Hematopoietic multipotent progenitor cell (in vitro differentiated cells): ENCODE measurements at places on chromosomes 4 and X. TPM values are rescaled to one million over a fixed set of nuclear protein-coding genes. Genes with fewer than 3 reads are reported as not detected.

CSAG1 gene
- not detected for total RNA-seq

PPARGC1A gene
- not detected for total RNA-seq

HOPX gene
- total RNA-seq: 134 TPM

PRRG1 gene
- total RNA-seq: 0.54 TPM

- no peak for DNase-seq
Observed at GRCh38 chr4:125168531-125168930, 146.2 kb upstream of the FAT4 start.

DNA sequence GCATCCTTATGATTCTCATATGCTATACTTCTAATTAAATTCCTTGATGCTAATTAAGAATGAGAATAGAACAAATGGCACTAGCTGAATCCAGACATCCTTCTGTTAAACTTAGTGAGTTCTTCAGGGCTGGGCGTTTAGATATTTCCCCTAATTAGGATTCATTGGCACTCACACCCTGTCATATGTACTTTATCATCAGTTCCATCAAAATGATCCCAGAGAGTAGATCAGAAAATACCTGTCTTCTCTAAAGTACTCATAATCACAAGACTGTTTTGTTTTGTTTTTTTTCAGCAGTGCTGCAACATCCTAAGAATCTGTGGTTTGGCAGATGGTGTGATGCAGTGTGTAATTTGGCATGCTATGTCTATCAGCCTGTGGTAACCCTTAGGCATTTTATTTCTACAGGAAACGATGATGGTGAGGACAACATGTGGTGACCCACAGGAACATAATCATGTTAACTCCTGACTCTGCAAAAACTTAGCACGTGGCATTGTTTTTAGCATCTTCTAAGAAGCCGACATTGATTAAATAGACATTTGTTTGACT, 2528.4 kb downstream of the ARAP2 start:
- DNase-seq: peak; percentile 26

GRCh38 chrX:26050099-26050498, 88.0 kb upstream of the MAGEB18 start:
- no peak for DNase-seq

DNA sequence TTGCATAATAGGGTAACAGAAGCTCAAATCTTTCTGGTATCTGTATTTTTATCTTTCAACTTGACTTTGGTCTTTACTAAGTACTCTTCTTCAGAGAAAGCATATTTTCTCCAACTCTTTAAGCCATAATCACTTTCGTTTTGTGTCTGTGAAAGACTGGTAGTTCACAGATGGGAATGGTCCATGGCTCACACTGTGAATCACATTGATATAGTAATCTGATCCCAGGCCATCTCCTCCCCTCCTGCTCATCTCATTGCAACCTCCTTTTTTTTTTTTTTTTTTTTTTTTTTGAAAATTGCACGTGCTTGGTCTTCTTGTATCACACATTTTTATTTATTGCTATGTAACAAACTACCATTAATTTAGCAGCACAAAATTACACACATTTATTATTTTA, 694.5 kb upstream of the SLIT2 start:
- no peak for DNase-seq

DNA sequence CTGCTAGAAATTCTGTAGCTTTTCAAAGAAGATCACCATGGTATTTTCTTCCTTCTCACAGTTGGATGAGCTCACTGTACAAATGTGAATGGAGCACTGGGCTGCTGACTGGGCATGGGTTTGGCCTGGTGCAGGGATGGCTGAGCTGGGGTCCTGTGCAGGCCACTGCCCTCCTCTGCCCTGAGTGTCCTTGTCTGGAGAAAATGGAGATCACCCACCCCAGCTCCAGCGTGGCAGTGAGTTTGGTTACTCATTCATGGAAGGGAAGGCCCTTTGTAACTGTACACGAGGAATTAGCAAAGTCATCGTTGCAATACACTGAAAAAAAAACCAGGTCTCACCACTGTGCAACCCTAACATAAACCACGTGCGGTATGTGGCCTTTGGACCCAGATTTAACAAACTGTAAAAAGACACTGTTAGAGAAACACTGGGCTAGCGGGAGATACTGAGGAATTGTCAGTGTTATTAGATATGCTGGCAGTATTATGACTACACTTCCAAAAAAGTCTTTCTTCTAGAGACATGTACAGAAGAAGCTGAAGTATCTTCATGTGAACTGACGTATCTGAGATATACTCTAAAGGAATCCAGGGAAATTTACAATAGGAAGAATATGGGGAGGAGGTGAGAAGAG, 16.1 kb upstream of the TBC1D14 start:
- DNase-seq: no peak

DNA sequence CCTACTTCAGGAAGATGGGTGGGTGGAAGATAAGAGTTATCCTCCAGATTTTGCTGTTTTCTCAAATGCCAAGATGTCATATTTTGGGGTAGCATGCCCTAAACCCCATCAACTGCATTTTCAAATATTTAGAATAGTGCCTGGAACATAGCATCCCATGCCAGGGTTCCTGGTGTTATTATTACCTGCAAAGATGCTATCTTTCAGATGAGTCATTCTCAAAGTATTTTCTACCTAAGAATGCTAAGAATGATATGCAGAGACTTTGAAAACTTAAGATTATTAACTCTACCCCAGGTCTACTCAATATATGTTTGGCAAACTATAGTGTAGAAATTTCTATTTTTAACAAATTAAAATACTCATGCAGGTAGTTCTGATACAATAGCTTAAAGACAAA, 934.3 kb upstream of the SLIT2 start:
- no peak for DNase-seq

CT45A3 gene
- not detected for total RNA-seq

GRCh38 chr4:77959566-77960338, 97.1 kb downstream of the MRPL1 start:
- no peak for DNase-seq

DNA sequence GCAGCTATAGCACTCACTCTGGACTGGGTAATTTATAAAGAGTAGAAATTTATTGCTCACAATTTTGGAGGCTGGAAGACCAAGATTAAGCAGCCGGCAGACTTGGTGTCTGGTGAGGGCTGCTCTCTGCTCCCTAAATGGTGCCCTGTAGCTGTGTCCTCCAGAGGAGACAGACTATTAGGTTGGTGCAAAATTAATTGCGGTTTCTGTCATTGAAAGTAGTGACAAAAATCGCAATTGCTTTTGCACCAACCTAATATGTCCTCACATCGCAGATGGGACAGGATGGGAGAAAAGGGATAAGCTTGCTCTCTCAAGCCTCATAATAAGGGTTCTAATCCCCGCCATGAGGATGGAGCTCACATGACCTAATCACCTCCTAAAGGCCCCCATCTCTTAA, 258.1 kb upstream of the VCX3A start:
- DNase-seq: no peak

GRCh38 chr4:1031956-1032795, 20.8 kb downstream of the FGFRL1 start:
- no peak for DNase-seq

GRCh38 chr4:67565284-67565683, 6.8 kb downstream of the STAP1 start:
- DNase-seq: no peak

GRCh38 chrX:132861076-132861475, 97.4 kb downstream of the HS6ST2 start:
- DNase-seq: no peak

DNA sequence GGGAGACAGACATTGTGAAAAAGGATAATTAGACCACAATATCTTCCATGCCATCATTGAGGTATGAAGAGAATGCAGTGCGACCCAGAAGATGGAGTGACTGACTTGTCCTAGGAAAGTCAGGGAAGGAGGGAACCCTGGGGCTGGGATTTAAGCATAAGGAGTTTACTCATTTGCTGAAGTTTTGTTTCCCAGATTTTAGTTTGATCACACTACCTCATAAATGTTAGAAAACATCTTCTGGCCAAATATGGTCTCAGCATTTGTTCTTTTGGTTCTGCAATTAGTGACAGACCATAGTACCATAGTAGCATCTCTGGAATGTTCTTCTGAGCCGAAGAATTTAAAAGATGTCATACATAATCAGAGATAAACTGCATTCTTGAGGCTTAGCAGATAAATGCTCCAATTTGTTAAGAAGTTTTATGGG, 96.5 kb upstream of the PGRMC2 start:
- no peak for DNase-seq

DNA sequence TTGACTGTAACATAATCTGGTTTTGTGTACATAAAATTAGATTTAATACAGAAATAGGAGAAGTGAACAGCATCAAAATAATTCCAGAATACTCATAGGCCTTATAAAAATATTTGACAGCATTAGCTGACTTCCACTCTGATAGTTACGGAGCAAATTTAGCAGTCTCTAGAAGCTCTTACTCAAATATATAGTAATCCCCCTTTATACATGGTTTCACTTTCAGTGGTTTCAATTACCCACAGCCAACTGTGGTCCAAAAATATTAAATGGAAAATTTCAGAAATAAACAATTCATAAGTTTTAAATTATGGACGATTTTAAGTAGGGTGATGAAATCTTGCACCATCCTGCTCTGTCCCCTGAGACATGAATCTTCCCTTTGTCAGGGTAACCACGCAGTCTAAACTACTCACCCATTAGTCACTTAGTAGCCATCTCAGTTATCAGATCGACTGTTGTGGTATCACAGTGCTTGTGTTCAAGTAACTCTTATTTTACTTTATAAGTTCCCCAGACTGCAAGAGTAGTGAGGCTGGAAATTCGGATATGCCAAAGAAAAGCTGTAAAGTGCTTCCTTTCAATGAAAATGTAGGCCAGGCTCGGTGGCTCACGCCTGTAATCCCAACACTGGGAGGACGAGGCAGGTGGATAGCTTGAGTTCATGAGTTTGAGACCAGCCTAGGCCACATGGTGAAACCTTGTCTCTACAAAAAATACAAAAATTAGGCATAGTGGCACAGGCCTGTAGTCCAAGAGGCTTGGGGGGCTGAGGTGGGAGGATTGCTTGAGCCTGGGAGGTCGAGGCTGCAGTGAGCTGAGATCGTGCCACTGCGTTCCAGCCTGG, 17.2 kb upstream of the RTL9 start:
- DNase-seq: no peak

GRCh38 chr4:140080883-140081282, 73.1 kb downstream of the MAML3 start:
- no peak for DNase-seq

DNA sequence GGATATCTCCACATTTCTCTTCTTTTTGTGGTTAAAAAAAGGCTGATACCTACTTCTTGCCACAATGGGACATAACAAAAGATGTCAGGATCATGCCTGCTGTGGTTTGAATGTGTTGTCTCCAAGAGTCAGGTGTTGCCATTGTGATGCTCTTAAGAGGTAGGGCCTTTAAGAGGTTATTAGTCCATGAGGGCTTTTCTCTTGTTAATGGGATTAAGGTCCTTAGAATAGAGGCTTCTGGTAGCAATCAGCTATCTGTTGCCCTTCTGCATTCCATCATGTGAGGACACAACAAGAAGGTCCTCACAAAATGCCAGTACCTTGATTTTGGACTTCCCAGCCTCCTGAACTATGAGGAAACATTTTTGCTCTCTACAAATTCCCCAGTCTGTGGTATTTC, 191.4 kb downstream of the GBA3 start:
- DNase-seq: no peak

DNA sequence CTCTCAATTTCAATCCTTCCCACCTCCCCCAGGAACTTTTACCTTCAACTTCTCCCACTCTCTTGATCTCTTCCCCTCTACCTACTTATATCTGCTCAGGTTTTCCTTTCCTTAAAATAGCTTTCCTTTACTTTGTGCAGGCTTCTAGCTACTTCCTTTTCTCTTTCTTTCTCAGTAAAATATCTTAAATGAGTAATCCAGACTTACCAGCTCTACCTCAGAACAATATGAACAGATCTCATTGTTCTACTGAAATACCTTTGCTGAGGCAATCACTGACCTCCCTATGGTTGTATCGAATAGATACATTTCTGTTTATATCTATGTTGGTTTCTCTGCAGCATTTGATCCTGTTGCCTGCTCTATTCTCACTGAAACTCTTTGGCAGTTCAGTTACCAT, 86.7 kb upstream of the WDR44 start:
- no peak for DNase-seq
